ENCODE measurements at places on chromosomes 7 and 10.

DNA sequence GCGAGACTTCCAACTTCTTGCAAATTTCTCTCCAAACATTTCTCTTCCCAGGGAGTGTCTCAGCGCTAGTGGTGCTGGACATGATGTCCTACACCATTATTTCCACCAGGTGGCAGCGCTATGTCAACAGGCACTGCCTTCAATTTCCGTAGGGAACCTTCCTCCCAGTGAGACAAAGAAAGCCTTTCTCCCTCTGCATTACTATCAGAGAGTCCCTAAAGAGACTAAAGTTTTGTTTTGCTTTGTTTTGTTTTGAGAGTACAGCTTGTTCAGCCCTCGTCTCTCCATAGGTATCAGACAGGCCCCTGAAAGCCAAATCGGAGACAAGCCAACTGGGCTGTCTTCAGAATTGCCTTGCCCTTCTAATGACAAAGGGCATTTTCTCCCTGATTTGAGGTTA, 44.2 kb upstream of the GGCT start:
- peak; percentile 69 for DNase-seq

DNA sequence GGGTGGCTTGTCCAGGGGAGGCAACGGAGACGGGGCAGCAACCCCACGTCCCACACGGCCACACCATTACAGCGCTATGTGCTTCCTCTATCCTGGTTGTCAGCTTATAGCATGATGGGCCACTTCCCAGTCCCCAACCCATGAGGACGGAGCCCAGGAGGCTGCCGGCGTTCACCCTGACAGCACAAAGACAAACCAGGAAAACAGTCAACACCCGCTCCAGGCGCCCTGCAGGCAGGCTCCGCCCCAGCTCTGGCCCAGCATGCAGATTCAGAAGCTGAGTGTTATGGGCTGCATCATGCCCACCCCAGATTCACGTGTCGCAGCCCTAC, 14.8 kb downstream of the WDR86 start:
- no peak for DNase-seq

- no peak for DNase-seq
These were observed 195.9 kb downstream of the DIP2C start for GRCh38 chr10:493391-494148.

DNA sequence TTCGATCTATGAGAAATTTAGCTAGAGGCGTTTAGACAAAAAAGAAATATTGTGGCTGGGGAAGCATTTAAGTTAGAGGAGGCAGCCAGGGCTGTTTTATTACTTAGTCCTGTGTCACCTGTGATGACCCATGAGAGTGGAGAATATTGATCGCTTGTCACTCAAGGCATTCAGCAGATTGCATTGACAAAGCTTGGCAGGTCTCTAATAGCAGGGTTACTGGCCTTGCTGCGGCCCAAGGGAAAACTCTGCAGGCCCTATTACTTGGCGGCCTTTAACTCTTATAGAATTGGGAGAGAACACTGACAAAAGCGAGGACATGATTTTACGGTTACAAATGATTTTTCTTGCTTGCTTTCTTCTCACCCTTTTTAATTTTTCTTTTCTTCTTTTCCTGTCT, 473.5 kb downstream of the AUTS2 start:
- DNase-seq: no peak

DNA sequence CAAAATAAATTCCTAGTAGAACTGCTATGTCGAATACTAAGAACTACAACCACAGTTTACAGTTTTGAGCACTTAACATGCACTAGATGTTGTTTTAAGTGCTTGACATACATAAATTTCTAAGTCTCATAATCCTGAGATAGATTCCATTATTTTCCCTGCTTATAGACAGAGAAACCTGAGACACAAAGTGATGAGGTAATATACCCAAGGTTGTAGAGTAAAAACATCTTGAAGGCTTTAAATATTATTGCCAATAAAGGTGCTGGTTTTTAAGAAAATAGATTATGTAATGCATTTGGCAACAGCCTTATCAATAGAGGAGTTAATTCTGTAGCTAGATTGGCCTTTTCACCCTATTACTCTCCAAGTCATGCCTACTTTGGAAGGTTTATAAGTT, 48.2 kb downstream of the PLEKHA8 start:
- DNase-seq: no peak

GRCh38 chr7:76220185-76221057, 18.7 kb downstream of the SRRM3 start:
- peak; percentile 38 for DNase-seq

Measured in fibroblast of skin of scalp (primary cell).